Heart left ventricle (tissue), 16 donors: ENCODE measurements at places on chromosomes 6 and 20.

DNA sequence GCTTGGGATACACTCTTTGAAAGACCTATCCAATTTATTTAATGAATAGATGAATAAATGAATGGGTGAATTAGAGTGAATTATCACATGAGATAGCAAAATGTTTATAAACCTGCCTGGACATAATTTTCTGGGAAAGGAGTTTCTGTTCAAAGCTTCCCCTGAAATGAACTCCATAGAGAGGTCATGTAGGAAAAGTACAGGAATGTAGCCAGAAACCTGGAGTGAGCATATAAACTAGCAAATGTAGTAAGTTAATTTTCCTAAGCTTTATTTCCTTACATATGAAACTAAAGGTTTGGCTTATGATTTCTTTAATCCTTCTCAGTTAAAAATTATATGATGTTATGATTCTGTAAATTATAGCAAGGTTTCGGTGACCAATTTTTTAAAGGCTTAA, 380.3 kb upstream of the RSPO3 start:
- no peak for DNase-seq

- no peak for DNase-seq
Observed at GRCh38 chr6:39476151-39476550, 153.6 kb upstream of the KCNK16 start.

DNA sequence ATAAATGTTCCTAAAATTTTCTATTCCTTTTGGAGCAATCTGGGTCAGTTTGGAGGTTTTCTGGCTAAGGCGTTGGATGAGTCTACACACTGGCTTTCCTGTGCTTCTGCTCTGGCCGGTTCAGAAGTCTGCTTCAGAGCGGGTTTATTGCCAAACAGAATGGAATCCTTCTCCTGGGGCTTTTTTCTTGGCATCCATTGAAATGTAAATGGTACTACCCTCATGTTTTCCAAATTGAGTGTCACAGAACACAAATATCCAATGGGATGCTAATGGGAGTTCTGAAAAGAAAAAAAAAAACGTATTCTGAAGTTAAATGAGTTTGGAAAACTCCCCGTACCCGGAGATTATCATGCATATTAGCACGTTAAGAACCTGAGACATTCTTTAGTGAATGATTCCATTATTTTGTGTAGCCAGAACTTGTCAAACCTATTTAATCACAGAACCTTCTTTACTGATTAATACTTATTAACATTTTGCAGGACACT, 930.3 kb downstream of the QKI start:
- DNase-seq: peak; percentile 33

DNA sequence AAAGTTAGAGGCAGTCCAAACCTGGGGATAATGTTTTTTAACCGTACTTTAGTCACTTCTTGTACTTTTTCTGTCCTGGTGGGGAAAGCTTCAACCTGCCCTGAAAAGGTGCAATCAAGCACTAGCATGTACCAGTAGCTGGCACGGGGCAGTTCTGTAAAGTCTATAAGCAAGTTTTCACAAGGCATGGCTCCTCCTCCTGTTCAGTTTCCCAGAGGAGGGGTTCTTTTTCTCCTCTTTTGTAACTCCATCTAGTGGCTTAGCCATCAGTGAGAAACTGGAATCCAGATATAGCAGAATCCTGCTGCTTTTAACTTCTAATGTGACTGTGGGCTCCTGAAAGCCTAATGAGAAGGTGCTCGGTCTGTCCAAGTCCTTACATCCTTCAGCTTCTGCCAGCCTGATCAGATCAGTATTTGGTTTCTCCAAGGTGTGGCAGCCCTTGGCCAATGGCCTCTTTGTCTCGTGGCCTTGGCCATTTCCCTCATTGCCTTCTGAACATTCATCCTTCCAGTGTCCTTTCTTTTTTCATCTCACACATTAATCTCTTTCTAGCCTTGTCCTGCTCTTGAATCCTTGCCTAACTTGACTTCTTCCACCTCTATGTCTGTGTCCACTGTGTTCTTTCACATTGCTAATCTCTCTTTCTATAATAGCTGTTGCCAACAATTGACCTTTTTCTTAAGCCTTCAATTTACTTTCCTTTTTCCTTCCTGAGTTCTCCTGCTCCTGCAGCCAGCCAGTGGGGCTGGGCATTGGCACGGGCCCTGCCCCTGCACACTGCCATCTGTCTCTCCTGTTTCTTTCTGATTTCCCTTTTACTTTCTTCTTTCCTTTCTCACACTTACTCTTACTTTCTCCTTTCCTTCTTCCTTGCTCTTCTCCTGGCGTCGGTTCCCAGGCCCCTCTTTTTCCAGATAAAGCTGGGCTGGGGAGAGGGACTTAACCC, 222.0 kb upstream of the SYNCRIP start:
- no peak for DNase-seq

DNA sequence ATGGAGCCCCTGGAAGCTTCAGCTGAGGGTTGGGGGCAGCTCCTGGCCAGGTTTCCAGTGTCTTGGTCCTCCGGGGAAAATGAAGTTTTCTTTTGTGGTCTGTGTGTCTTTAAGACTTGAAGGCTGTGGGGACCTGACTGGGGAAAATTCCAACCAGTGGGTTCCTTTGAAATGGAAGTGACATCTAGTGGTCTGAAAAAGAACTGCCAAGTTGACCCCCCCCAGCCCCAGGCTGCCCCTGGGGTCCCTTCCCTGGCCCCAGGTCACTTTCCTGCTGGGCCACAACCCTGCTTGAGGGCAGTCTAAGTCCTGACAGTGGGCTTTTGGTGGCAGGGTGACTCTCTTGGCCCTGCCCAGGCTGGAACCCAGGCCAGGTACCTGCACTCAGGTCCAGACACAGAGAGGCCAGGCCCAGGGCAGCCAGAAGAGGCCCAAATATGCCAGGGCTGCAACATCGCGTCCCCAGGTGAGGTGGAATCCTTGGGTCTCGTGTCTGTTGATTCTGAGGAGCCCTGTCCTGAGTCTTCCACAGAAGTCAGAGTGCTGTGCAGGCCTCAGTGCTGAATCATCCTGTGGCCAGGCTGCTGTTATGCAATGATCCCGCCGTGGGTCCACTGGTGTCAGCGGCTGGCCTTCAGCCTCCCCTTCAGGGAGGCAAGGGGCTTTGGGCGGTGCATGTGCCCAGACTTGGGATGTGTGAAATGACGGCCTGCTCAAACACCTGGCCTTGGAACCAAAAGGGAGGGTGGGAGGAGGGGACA, 68.4 kb downstream of the VEGFA start:
- peak; percentile 68 for DNase-seq

DNA sequence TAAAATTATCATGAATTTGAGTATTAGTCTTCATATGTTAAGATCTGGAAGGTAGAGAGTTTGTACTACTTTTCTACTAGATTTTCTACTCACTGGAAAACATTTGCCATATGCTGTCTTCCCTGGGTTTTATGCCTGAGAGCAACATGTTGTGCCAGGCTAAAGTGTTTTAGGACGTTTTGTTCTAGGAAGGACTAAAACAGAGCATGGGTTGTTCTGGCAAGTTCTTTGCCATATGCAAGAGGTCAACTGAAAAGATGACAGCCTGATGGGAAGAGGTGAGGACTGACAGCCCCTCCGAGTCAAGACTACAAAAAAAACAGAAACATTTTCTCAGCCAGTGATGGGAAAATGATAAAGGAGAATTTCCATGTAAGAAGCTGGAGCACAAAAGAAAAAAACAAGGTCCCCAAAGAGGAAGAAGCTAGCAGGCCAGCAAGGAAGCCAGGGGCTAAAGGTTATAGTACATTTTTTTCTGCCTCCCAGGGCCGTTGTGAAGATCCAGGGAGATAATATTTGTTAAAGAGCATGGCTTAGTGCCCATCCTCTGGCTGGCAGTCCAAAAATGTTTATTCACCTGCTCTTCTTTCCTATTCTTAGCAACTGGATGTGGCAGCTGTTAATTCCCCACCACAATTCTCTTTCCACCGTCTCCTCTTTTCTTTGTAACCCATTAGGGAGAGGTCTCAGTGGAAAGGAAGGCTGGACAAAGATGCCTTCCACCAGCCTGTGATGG, 7.8 kb downstream of the SCGN start:
- DNase-seq: no peak
